Stimulated activated naive CD4-positive, alpha-beta T cell treated with Interleukin-2 at 50 U/mL for 16 hours (primary cell): ENCODE measurements at places on chromosomes 11 and 22.

GRCh38 chr11:441043-441417 is 781 bp downstream of the ANO9 start:
- DNase-seq: no peak

GRCh38 chr11:105315287-105315686 is 175.7 kb upstream of the CARD18 start:
- no peak for DNase-seq

DNA sequence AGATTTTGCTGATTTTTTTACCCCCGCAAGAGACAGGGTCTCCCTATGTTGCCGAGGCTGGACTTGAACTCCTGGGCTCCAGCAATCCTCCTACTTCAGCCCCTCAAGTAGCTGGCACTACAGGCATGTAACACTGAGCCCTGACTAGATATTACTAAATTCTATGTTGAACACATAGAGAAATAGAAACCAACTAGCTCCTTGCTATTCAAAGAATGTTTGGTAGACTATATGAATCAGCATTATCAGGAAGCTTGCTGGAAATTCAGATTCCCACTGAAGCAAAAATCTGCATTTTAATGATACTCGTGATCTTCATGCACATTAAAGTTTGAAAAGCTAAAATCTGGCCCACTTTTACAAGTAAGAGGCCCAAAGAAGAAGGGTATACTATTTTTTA is 11.9 kb downstream of the TMEM41B start:
- DNase-seq: no peak

GRCh38 chr11:40376331-40376730 is 1083.1 kb downstream of the LRRC4C start:
- DNase-seq: no peak

GRCh38 chr22:44449061-44449682 is 48.9 kb downstream of the RTL6 start:
- no peak for DNase-seq

DNA sequence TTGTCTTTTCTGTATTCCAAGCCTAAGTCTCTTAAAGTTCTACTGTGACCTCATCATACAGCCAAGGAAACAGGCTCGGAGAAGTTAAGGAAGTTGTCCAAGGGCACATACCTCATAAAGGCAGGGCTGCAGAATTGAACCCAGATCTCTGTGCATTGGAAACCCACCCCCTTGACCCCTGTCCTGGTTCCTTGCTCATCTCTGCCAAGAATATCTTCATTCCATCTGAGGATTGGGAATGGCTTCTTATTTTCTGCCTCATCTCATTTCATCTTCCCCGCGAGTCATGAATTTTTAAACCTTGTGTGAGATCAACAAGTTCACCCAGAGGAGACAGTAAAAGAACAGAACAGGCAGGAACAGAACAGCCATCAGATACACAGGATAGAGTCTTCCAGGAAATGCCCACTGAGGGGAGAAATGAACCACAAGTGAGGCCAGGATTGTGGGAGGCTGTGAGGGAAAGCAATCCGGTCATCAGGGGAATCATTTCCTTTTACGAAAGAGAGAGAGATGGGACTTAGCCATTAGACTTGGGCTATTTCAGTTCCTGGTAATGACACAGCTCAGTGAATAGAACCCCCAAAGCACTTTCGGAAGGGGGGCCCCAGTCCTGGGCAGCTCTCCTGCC is 34.4 kb upstream of the LRRC10B start:
- DNase-seq: no peak

- DNase-seq: no peak
These were observed 29.5 kb downstream of the DIXDC1 start for GRCh38 chr11:111966678-111967077.

- no peak for DNase-seq
These were observed 74.4 kb downstream of the NFAM1 start for GRCh38 chr22:42357634-42358296.

DNA sequence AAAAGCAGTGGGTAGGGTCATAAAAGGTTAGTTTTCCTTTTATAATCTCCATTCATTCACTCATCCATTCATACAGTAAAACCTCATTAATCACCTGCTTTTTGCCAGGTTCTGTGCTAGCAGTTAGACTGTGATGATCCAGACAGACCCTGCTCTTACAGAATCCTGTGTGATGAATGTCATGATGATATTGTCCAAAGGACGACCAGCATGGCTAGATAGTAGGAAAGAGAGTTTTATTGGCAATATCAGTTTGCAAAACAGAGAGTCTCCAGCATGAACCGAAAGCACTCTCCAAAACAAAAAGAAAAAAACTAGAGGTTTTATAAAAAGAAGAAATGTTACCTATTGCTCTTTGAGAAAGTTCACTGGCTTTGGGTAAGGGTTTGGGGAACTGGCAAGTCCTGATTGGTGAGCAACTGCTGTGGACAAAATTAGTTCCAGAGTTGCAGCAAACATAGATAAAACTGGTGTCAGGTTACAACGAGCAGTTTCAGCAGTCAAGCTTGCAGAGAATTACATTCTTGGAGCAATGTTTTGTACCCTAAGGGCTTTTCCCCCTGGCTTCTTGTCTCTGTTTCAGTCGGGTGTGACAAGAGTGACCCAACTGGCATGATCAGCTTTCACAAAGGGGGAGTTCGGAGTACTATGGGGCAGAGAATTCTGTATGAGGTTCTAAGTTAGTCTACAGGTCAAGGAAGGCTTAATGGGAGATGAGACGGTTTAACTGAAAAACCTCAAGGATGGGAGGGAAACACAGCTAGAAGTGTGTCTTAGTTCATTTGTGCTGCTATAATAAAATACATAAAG is 58.3 kb downstream of the HSD17B12 start:
- DNase-seq: no peak

DNA sequence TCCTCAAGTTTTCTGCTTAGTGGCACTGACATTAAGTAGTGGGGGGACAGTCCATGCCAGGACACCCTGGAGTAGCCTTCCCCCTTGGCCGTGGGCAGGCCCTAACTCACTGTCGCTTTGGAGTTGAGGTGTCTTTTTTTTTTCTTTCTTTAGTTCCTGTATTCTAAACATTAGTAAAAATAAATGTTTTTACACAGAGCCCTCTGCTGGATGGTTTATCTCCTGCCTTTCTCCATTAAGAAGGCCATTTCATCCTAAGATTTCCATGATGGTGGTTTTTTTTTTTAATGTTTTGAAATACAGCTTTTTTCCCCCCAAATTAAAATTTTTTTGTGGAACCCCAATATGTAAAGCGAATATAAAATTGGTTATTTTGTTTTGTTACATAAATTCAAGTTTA is 1.8 kb upstream of the TIGD3 start:
- no peak for DNase-seq

- no peak for DNase-seq
These were observed 581.1 kb upstream of the ARHGAP42 start for GRCh38 chr11:100105982-100106358.

GRCh38 chr11:36317992-36318391 is 21.9 kb downstream of the PRR5L start:
- no peak for DNase-seq

DNA sequence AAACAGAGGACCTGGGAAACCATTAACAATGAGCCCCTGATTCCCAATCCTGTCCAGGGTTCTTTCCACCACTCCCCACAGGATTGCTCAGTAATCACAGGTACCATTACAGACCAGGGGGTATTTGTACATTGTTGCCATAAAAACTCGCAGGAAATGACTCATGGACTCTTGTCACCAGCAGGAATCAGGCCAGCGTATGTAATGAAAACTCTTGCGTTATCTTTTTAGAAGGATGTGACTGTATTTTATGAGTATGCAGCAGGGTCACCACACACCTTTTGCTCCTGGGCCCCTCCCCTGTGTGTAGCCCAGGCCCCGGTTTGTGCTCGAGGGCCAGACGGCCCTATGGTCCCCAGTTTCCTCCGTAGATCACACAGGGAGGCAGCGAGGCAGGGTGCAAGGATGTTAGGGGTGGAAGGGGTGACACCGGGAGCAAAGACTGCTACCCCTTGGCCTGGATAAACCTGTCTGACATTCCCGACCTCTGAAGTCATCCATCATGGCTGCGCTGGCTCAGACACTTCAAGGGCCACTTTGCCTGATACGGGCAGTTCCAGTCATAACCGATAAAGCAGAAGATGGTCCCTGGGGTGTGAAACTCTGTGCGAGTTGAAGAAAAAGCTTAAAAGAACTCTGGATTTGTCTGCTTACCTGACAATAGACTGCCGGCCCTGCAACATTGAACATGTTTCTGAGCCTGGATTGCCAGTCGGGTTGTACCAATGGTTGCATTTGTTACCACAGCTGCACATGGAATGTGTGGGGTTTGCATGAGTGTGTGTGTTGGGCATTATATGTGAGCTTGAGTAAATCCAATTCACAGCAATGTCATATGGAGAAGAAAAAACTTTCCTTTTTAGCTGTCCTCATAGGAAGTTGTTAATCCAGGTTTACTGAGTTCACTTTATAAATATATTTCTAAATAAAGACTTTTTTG is 56.9 kb downstream of the MICAL2 start:
- no peak for DNase-seq

- no peak for DNase-seq
These were observed 161.1 kb upstream of the CCDC179 start for GRCh38 chr11:23021287-23021863.

GRCh38 chr22:41124086-41124485 is 31.7 kb downstream of the EP300 start:
- no peak for DNase-seq

DNA sequence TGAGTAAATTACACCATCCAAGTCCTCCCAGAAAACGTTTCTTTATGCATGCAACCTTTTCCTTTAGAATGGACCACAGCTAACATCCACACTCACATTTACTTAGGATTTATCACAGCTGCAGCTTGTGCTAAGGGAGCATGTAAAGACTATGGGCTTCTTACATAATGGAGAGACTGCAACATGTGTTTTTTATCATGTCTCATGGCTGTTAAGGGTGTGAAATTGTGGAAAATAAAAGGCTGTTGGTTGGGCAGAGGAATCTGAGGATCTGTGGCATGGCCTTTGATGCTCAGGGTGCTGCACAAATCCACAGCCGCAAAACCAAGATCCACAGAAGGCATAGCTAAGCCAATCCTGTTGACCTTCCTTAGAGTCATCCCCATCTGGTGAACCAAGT is 112.0 kb upstream of the MTNR1B start:
- no peak for DNase-seq

DNA sequence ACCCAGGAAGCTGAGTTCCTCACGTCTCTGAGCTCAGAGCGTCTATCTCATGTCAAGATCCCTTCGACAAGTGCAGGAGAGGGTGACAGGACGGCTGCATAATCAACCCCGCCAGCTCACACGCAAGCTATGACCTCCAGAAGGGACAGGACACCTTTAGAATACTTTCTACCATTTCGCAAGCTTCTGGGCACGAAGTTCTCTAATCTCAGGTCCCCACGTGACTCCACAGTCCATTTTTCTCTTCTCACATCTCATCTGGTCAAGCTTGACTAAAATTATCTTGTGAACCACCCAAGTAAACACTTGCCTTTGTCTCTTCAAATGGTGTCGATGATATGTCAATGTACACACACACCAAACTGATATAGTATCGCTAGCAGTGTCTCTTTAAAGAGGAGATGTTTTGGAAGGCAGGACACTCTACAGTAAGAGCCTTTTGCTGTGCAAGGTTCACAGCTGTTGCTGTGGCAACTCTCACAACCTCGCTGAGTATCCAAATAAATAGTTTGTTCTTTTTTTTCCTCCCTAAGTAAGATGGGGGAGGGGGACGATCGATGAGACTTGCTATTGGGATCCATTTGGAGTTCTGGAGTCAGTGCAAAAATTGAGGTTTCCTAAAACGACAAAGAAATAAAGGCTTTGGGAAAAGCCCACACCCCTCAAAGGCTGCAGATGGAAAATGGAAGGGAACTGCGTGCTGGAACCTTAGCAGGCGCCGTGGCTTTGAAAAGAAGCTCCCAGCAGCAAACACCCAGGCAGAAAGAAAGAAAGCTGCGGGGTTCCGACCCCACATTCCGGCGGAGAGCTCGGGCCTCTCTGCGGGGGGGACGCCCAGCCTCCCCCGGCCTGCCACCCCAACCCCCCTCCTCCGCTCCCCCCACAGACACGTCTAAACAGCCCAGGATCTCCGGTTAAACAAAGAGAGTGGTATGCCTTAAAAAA is 215.4 kb upstream of the UBASH3B start:
- no peak for DNase-seq

DNA sequence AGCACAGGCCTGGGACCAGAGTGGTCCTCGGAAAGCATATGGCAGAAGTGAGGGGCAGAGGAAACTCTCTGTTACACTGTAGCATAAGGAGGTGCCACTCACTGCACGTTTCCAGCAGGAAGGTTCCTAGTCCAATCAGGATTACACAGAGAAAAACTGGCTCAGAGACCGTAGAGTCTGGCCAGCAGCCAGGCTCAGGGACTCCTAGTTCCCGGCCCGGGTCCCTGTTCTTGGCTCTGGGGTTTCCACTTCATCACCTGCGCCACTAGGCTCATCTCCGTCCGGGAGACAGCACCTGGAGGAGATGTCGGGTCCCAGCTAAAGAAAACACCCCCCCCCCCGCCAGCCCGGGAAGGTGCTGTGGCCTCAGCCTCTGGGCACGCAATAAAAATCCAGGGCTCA is 1.1 kb downstream of the TTLL12 start:
- DNase-seq: no peak

DNA sequence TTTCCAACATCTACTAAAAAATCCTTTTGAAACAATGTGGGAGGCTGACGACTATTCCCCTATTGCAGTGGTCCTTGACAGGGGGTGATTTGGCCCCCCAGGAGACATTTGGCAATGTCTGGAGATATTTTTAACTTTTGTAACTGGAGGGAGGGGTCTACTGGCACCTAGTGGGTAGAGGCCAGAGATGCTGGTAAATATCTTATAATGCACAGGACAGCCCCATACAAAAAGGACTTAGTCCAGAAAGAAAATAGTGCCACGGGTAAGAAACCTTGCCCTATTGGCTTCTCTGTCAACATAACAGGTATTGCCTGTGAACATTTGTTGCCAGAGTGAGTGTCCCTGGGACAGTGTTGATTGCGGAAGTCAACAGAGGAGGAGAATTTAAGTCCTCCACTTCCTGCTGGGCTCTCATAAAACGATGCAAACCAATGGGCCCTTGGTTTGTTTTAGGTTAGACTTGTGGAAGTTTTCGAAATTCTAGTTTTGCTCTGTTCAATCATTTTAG is 101.6 kb downstream of the MAML2 start:
- no peak for DNase-seq

- no peak for DNase-seq
These were observed 26.5 kb downstream of the SGSM3 start for GRCh38 chr22:40396882-40397281.

- DNase-seq: no peak
These were observed 16.8 kb downstream of the CUL5 start for GRCh38 chr11:108025387-108026080.

- DNase-seq: no peak
These were observed 7.5 kb downstream of the NARS2 start for GRCh38 chr11:78567209-78567608.

DNA sequence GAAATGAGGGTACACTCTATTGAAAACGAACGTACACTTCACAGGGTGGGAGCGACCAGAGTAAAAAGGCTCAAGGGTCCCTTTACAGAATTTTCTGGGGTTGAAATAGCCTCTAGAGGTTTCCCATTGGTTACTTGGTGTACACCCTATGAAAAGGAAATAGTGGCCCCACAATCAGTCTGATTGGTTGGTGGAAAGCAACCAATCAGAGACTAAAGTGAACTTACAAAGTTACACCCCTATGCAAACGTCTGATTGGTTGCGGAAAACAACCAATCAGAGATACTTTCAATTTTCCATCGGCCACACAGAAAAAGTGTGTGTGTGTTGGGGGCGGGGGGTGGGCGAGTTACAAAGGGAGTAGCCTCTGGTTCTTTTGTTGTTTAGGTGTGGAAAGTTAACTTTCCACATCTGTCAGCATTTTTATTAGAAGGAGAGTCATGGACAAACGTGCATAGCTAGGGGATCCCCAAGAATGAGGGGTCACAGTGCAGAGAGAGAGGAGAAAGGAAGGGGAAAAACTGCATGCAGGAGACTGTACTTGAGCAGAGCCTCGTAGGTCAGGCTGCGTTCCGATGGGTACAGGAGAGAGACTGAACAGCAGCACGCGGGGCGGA is 1152.1 kb downstream of the TBC1D22A start:
- no peak for DNase-seq
